CD4-positive, alpha-beta T cell (primary cell): ENCODE measurements at places on chromosomes 5 and 9. TPM values are rescaled to one million over a fixed set of nuclear protein-coding genes. Genes with fewer than 3 reads are reported as not detected.

The SPATA31A3 gene
- not detected for total RNA-seq

The NTRK2 gene
- total RNA-seq: 0.14 TPM

The PPWD1 gene
- 89.2 TPM for total RNA-seq

The DBH gene
- total RNA-seq: 1.7 TPM

DNA sequence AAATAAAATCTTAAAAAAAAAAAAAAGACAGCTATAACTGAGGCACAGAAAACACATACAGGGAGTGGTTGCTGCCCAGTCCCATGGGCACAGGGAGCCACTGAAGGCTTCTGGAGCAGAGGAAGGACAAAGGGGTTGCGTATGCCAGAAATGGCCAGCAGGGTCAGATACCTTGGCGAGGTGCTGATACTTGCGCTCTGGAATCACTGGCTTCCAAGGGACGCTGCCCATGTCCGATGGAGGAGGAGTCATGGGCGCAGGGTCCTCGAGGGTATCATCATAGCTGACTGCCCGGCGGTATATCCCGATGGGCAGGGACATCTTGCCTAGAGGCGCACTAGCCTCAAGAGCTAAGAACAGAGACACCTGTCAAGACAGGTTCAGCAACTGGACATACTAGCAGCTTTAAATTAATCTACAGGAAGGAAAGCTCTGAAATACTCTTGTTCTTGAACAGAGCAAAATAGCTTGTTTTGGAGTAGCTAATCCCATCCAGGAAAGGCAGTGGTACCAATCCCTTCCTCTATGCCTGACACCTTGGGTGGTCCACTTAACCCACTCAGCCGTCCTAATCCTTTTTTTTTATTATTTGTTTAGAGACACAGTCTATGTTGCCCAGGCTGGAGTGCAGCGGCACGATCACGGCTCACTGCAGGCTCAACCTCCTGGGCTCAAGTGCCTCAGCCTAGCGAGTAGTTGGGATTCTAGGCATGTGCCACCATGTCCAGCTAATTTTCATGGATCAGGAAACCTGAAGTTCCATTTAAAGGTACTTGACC lies 6.0 kb downstream of the KIAA1191 start:
- no peak overlapping the region for H3K4me3 ChIP-seq
- no peak for DNase-seq
- H3K4me1 ChIP-seq: peaks cover 13% of the 10 kb centered on the region
- H3K27ac ChIP-seq: no peak overlapping the region
- no peaks in the 10 kb centered on the region for H3K27me3 ChIP-seq

DNA sequence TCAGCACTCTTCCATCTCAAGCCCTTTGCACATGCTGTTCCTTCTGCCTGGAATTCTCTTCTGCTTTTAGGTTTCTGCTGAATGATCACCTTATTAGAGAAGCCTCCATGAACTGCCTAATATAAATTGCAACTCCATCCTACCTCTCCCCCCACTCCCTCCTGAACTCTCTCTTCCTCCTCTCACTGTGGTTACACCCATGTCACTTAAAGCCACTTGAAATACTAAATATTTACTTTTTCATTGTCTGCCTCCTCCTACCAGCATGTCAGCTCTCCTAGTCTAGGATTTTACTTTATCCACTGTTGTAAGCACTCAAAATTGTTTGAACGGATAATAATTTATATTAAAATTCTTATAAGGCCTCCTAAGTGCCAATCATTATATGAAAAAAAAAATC lies 43.8 kb downstream of the ACTL7B start:
- no peak overlapping the region for H3K4me3 ChIP-seq
- H3K27me3 ChIP-seq: peaks cover 11% of the 10 kb centered on the region
- H3K36me3 ChIP-seq: no peaks in the 10 kb centered on the region
- no peaks in the 10 kb centered on the region for H3K4me1 ChIP-seq
- H3K27ac ChIP-seq: no peak overlapping the region

DNA sequence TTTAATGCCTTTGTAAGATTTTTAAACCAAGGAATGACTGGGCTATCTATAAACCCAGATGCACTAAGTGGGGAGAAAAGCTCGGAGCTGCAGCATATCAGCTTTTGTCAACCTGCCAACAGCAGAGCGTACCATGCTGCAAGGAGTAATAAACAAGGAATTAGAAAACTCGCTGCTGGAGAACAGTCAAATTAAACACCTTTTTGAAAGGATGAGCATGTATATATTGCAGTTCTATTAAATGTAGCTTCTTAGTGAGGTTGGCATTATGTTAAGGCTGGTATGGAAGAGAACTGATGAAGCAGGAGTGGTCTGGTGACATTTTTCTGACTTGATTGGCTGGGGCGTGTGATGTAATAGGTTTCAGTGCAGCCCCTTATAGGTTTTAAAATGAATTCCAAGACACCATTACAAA lies 74.7 kb downstream of the PIK3R1 start:
- H3K4me3 ChIP-seq: no peak overlapping the region
- no peak overlapping the region for H3K27ac ChIP-seq
- peaks cover 39% of the 10 kb centered on the region for H3K36me3 ChIP-seq
- DNase-seq: no peak
- no peaks in the 10 kb centered on the region for H3K27me3 ChIP-seq

DNA sequence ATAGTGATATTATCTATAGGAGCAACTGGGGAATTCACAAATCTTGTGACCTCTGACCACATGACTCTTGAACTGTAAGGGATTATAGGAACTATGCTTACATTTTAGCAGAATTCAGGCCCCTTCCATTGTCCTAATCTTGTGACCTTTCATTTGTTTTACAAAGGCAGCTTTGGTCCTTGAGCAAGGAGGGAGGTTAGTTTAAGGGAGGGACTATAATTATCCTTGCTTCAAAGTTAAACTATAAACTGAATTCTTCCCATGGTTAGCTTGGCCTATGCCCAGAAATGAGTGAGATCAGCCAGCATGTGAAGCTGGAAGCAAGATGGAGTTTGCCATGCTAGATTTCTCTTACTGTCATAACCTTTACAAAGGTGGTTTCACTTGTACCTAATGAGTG lies 51.2 kb downstream of the TARS1 start:
- H3K4me1 ChIP-seq: no peaks in the 10 kb centered on the region
- H3K27ac ChIP-seq: no peak overlapping the region
- no peaks in the 10 kb centered on the region for H3K36me3 ChIP-seq
- H3K4me3 ChIP-seq: no peak overlapping the region
- no peak for DNase-seq

GRCh38 chr9:123389698-123390097 lies 33.7 kb downstream of the CRB2 start:
- no peak overlapping the region for H3K27ac ChIP-seq
- H3K4me3 ChIP-seq: no peak overlapping the region
- no peaks in the 10 kb centered on the region for H3K27me3 ChIP-seq

GRCh38 chr9:95081998-95082397 lies 235.5 kb downstream of the FANCC start:
- H3K27me3 ChIP-seq: no peaks in the 10 kb centered on the region
- H3K4me3 ChIP-seq: no peak overlapping the region
- no peak for DNase-seq
- H3K27ac ChIP-seq: no peak overlapping the region

- no peaks in the 10 kb centered on the region for H3K4me1 ChIP-seq
- no peak overlapping the region for H3K27ac ChIP-seq
- no peaks in the 10 kb centered on the region for H3K27me3 ChIP-seq
- DNase-seq: no peak
- H3K36me3 ChIP-seq: no peaks in the 10 kb centered on the region
These were observed 345.7 kb downstream of the DRD1 start for GRCh38 chr5:175098301-175098700.

- H3K27ac ChIP-seq: no peak overlapping the region
- no peak overlapping the region for H3K4me3 ChIP-seq
- peaks cover 17% of the 10 kb centered on the region for H3K36me3 ChIP-seq
These were observed 33.6 kb downstream of the ERMP1 start for GRCh38 chr9:5799314-5799713.

- DNase-seq: no peak
- no peak overlapping the region for H3K4me3 ChIP-seq
- H3K27ac ChIP-seq: no peak overlapping the region
- peaks cover 5% of the 10 kb centered on the region for H3K27me3 ChIP-seq
- no peaks in the 10 kb centered on the region for H3K36me3 ChIP-seq
- peaks cover 2% of the 10 kb centered on the region for H3K4me1 ChIP-seq
These were observed 77.6 kb upstream of the LMX1B start for GRCh38 chr9:126536131-126536530.

GRCh38 chr5:42993516-42994245 lies 46.4 kb downstream of the ANXA2R start:
- H3K4me3 ChIP-seq: peak overlapping the region; percentile 80
- H3K27me3 ChIP-seq: no peaks in the 10 kb centered on the region
- peak overlapping the region; percentile 98 for H3K27ac ChIP-seq
- H3K36me3 ChIP-seq: no peaks in the 10 kb centered on the region

GRCh38 chr5:131386124-131386523 lies 122.3 kb downstream of the CDC42SE2 start:
- H3K4me3 ChIP-seq: no peak overlapping the region
- H3K4me1 ChIP-seq: peaks cover 56% of the 10 kb centered on the region
- no peak overlapping the region for H3K27ac ChIP-seq
- no peak for DNase-seq
- H3K36me3 ChIP-seq: peaks cover 65% of the 10 kb centered on the region

DNA sequence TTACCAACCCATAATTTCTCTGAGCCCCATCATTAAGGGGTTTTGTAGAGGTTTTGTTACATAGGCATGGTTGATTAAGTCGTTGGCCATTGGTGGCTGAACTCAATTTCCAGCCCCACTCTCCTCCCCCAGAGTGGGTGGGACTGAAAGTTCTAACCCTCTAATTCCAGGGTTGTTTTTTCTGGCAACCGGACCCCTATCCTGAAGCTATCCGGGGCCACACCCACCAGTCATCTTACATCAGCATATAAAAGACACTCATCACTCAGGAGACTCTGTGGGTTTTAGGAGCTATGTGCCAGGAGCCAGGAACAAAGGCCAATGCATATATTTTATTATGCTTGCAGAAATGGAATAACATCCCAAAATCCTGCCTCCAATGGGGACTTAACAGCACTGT lies 186.0 kb downstream of the NXNL2 start:
- H3K27me3 ChIP-seq: no peaks in the 10 kb centered on the region
- H3K4me3 ChIP-seq: no peak overlapping the region
- H3K27ac ChIP-seq: no peak overlapping the region
- DNase-seq: no peak
- no peaks in the 10 kb centered on the region for H3K36me3 ChIP-seq

DNA sequence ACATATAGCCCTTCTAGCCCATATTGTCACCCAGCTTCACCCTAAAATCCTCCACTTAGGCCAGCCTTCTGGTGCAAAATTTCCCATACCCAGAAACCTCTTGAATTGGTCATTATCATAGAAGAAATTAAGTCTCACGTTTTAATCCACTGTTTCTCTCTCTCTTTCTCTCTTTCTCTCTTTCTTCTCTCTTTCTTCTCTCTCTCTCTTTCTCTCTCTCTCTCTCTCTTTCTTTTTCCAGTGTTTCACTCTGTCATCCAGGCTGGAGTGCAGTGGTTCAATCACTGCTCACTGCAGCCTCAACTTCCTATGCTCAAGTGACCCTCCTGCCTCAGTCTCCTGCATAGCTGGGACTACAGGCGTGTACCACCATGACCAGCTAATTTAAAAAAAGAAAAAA lies 363.4 kb downstream of the TMEM167A start:
- H3K27me3 ChIP-seq: no peaks in the 10 kb centered on the region
- H3K4me1 ChIP-seq: no peaks in the 10 kb centered on the region
- H3K4me3 ChIP-seq: no peak overlapping the region
- no peak for DNase-seq
- H3K36me3 ChIP-seq: no peaks in the 10 kb centered on the region
- no peak overlapping the region for H3K27ac ChIP-seq

- no peak overlapping the region for H3K27ac ChIP-seq
- no peaks in the 10 kb centered on the region for H3K27me3 ChIP-seq
- no peak for DNase-seq
- H3K36me3 ChIP-seq: no peaks in the 10 kb centered on the region
- H3K4me3 ChIP-seq: no peak overlapping the region
These were observed 55.0 kb downstream of the GARNL3 start for GRCh38 chr9:127319366-127320114.

- no peaks in the 10 kb centered on the region for H3K36me3 ChIP-seq
- H3K4me3 ChIP-seq: no peak overlapping the region
These were observed 35.6 kb downstream of the MTX3 start for GRCh38 chr5:79955356-79955895.

- no peak for DNase-seq
- no peaks in the 10 kb centered on the region for H3K36me3 ChIP-seq
- peak overlapping the region; percentile 65 for H3K27ac ChIP-seq
These were observed 415 bp downstream of the XRCC4 start for GRCh38 chr5:83077662-83078261.
